ENCODE measurements at places on chromosomes 1 and 21.

GRCh38 chr1:97791251-97791650 lies 129.6 kb downstream of the DPYD start:
- DNase-seq, result no peak

GRCh38 chr1:33004613-33005012 lies 32.1 kb downstream of the AK2 start:
- peak; percentile 25 for DNase-seq

DNA sequence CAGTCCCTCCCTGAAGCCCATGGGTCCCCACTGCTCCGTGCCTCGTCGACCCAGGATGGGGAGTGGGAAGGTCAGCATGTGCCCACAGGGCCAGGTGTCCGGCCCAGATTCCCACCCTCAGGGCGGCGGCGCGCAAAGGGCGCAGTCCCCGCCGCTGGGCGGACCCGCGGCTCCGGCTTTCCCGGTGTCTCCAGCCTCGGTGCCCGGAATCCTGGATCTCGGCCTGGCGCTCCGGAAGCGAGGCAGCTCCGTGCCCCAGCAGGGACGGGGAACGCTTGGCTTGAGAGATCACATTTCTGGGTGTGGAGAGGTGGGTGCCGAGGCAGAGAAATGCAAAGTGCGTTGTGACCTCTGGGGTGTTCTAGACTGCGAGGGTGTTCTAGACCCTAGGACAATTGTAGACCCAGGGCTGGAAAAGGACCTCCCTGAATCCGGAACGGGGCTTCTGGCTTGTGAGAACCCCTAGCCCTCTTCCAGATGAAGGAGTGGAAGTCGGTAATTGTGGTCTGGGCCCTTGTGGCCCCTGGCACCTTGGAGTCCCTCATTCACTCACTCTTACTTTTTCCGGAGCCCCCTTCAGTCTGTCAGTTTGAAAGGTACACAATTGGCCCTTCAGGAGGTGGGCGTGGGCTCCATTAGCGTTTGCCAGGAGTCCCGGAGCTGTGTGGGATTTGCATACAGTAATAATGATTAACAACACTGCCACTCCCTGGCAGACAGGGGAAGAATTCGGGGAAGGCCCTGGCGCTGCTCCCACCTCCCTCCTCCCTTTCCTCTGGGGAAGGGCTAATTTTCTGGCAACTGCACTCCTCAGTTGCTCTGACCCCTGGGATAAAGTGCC lies 1.6 kb upstream of the KCND3 start:
- peak; percentile 20 for DNase-seq

DNA sequence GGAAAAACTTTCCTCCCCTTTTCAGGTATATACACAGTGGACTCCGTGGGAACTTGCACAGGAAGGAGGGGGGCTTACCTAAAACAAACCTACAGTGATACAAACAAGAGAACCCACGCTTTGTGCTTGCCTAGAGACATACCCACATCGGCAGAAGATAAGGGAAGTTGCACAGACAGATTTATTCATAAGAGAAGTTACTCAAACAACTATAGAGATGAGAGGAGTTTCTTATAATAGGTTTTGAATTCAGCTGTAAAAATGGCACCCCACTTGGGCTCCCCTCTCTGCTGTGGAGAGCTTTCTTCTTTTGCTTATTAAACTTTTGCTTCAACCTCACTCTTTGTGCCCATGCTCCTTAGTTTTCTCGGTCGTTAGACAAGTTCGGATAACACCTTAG lies 1.8 kb upstream of the DUSP12 start:
- no peak for DNase-seq

DNA sequence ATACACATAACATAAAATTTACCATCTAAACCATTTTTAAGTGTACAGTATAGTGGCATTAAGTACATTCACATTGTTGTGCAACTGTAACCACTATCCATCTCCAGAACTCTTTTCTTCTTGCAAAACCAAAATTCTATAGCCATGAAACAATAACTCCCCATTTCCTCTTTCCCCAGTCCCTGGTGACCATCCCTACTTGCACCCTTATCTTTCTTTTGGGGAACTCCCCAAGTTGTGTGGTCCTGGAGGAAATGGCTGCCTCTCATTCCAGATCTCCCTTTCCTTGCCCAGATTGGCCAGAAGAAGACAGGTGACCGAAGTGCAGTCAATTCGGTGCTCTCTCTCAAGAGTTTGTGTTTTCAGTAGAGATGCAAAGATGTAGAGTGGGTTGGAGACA lies 389.6 kb upstream of the C1orf87 start:
- DNase-seq, result no peak

DNA sequence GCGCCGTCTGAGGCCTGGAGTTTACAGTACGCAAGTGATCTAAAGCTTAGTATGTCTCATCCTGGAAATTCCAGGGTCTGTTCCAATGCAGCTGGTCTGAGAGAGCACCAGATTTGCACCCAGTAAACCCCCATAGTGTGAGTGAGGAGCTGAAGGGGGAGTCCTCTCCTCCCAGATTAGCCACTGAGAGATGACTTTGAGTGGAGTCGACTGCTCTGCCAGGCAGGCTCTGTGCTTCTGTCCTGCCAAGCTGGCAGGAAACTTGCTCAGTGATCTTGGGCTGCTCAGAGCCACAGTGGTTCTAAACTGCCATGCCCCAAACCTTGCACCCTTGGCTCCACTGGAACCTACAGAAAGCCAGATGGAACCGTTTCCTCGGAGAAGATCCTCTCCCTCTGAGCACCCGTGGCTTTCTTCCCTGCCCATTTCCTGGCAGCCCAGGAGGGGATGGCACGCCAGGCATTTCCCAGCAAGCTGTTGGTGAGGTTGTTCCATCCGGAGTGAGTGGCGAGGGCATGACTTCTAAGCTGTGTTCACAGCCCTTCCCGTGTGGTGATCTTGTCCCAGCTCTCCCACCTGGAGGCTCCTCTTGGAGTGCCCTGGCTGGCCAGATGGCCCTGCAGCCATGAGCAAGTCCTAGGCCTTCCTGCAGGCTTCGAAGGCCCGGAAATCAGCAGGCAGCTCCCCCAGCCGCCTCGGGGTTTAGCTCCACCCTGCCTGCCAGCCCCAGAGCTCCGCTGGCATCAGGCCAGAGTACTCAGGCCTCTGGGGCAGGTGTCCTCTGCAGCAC lies 125.9 kb upstream of the VAMP3 start:
- DNase-seq, result no peak

GRCh38 chr1:46317323-46317722 lies 13.8 kb downstream of the UQCRH start:
- DNase-seq, result no peak
